CD8-positive, alpha-beta T cell (primary cell): ENCODE measurements at places on chromosomes 1 and 21.

DNA sequence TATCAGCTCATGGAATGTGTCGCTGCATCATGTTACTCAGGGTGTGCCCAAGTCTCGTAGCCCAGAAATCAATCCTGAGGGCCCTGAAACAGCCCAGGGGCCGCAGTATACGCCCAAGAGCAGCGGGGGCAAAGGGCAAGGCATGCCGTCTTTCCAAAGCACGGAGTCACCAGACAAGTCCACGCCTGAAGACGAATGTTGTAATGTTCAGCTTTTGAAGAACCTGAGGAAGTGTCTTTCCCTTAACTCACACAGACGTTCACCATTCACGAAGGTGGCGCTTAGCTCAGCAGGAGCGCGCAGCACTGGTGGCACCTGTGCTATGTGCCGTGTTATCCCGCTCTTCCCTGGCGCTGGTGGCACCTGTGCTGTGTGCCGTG lies 18.8 kb upstream of the PWP2 start:
- no peak for DNase-seq

- no peak for DNase-seq
These were observed 236.9 kb upstream of the VAMP3 start for GRCh38 chr1:7534061-7534825.

DNA sequence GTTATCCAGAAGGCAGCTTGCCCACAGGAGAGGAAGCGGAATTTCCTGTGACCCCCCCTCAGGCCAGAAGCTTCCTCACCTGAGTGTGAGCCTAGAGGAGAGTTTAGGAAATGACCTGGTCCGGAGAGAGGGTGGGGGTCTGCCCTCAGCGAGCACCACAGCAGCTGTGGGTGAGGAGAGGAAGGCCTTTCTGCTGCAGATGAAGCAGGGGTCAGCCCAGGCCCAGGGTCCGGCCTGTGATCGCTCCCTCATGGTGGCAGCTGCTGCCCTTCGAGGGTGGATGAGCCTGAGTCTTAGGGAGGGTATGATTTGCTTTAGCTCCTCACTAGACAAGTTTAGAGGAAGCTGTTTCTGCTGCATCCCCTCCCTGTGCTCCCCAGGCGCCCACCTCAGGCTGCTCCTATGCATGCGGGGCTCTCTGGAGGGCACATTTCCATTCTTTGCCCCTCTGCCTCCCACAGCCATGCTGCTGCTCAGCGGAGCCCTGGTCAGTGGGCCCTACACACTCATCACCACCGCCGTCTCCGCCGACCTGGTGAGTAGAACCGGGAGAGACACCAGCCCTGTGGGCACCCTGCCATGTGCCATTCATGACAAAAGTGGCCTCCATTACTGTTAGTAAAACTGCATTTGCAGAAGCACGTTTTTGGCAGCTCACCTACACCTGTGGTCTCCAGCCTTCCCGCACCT lies 53.0 kb downstream of the SLC37A1 start:
- DNase-seq = no peak

GRCh38 chr1:196902344-196902743 lies 14.5 kb downstream of the CFHR4 start:
- DNase-seq = no peak

- no peak for DNase-seq
These were observed 83.0 kb downstream of the HMGB4 start for GRCh38 chr1:33946836-33947235.

DNA sequence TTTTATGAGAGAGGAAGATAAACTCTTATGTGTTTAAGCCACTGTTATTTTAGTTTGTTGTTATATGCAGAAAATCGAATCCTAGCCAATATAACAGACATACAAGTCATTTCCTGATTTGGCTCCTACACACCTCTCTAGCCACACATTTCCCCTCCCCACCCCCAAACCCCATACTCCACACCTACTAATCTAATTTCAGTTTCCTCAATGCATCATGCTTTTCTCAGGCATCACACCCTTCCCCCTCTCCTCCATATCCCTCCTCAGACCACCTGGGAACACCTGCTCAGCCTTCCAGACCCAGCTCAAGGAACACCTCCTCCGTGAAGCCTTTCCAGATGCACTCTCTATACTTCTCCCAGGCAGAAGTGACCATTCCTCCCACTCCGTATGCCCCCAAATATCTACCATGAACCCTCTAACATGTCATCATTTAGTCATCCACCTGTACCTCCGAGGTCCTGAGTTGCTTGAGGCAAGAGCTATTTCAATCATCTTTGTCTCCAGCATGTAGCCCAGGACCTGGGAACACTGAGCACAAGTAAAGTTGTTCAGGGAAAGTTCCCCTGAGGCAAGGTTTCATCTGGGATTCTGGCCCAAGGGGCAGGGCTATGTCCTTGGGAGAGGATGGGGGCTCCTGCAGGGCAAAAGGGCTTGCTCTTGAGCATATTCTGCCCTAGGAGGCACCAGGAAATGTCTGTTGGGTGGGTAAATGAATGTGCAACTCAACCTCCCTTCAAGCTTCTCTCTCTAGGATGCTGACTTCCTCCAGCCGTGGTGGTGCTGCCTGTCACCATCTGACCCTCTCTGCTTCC lies 126.8 kb downstream of the HIVEP3 start:
- DNase-seq = no peak

- DNase-seq = peak; percentile 26
These were observed 36.2 kb downstream of the UBE2G2 start for GRCh38 chr21:44765231-44766013.

GRCh38 chr1:247415423-247416361 lies at the start of gene NLRP3:
Gene NLRP3, plus strand, starts transcription at chr1:247416173. Its CDS starts 2,628 bp downstream, at chr1:247418801.
- DNase-seq = peak; percentile 27

- no peak for DNase-seq
These were observed 25.9 kb upstream of the USP25 start for GRCh38 chr21:15703932-15704331.

- no peak for DNase-seq
These were observed 7.6 kb downstream of the CAPN9 start for GRCh38 chr1:230754796-230755195.

GRCh38 chr1:226651041-226651731 lies 87.9 kb downstream of the ITPKB start:
- no peak for DNase-seq

DNA sequence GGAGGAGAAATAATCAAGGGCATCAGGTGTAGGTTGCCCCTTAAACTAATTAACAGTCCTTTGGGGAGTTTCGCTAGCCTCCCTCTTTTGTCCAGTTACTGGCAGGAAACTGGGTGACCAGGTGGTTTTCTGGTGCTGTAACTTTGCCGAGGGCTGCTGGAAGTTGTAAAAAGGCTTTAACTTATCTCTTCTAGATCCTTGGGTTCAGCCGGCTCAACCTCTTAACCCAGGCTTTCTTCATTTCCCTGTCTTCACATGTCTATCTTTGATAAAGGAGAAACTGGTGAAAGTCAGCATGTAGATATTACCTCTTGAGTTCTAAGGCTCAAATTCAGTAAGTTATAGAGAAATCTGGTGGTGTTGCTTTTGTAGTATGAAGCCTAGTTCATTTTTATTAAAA lies 289.7 kb upstream of the NRIP1 start:
- no peak for DNase-seq

DNA sequence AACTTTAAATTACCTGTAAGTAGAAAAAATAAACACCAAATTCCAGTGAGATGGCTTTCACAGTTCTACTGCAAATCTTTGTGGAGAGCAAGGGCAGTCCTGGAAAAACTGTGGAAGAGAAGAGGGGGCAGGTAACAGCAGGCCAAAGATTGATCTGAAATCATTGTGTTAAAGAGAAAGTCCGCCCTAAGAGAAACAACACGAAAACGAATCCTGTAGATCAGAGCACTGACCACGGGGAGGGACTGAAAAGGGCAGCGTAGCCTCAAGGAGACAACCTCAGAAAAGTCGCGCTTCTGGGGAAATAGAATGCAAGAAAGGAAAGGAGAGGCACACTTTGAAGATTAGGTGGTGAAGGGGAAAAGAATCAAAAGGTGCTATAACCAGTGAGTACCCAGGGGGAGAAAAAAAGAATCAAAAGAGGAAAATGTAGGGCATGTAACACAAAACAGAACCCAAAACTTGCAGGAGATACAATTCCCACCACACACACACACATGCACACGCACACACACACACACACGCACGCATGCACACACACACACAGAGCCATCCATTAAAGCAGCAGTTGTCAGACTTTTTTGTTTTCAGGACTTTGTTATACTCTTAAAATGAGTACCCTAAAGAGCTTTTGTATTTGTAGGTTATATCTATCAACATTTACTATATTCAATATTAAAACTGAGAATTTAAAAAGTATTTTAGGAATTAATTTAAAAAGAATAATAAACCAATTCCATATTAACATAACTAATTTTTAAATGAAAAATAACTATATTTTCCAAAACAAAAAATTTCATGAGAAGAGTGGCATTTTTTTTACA lies 28.0 kb upstream of the KLF17 start:
- no peak for DNase-seq

DNA sequence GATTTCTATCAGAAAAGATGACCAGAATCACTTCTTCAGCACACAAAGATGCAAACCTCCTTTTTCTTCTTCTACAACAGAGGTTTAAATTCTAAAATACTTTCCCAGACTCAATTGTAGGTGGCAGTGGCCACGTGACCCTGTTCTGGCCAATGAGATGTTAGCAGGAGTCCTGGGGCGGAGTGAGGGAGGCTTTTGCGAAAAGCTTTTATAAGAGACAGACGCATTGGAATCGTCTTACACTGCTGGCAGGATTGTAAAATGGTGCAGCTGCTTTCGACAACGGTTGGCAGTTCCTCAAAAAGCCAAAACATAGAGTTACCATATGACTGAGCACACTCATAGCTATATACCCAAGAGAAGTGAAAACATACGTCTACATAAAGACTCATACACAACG lies 87.0 kb upstream of the MAGI3 start:
- DNase-seq = no peak

GRCh38 chr1:11790880-11791715 lies 14.7 kb downstream of the MTHFR start:
- no peak for DNase-seq

DNA sequence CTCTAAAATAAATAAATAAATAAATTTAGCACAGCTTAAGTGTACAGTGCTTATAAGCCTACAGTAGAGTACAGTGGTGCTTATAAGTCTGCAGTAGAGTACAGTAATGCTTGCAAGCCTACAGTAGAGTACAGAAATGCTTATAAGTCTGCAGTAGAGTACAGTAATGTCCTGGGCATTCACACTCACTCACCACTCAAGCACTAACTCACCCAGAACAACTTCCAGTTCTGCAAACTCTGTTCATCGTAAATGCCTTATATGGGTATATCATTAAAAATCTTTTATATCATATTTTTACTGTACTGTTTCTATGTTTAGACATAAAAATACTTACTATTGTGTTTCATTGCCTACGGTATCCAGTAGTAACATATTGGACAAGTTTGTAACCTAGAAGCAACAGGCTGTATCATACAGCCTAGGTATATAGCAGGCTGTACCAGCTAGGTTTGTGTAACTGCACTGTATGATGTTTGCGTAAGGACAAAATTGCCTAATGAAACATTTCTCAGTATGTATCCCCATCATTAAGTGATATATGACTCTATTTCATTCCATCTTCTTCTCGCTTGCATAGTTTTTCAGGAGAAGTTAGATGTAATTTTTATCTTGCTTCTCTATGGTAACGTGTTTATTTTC lies 14.0 kb upstream of the S100B start:
- DNase-seq = no peak

- no peak for DNase-seq
These were observed 112.1 kb downstream of the DTL start for GRCh38 chr1:212147581-212148033.

- DNase-seq = no peak
These were observed 36.1 kb downstream of the L1TD1 start for GRCh38 chr1:62230718-62231117.

GRCh38 chr1:107555578-107555977 lies 409.4 kb downstream of the VAV3 start:
- DNase-seq = no peak

GRCh38 chr1:236351875-236352573 lies 42.1 kb upstream of the EDARADD start:
- DNase-seq = no peak

DNA sequence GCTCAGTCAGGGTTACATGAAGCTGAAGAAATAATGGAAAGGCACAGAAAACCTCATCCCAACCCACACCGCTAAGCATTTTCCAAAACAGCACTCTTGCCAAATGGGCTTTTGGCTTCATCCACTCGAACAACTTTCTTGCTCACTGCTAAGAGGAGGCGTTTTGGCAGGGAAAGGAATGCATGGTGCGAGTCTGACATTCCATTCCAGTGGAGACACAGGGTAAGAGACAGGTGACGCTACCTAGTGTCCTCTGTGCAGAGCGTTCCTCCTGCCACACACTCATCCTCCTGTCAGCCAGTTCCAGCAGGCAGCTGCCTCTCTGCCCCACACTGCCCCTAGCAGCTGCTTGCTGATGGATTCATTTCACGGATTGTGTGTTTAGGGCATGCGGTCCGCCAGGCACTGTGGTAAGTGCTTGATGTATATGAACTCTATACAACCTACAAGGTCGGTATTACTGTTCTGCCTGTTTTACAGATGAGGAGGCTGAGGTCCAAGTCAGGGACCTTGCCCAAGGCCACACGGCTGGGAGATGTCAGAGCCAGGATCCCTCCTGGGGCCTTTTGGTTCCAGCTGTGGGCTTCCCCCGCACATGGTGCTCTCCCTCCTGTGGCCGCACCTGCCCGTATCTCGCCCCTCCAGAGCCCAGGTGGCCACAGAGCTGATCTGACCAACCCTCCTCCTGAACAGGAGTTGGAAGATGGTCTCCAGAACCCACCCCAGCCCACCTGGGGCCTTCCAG lies 25.7 kb upstream of the BACE2 start:
- DNase-seq = no peak

GRCh38 chr1:36977731-36978406 lies 56.4 kb downstream of the GRIK3 start:
- no peak for DNase-seq

- DNase-seq = no peak
These were observed 21.3 kb downstream of the OVAAL start for GRCh38 chr1:180579961-180580611.

- DNase-seq = no peak
These were observed 91.7 kb downstream of the TTC3 start for GRCh38 chr21:37164742-37165141.

- no peak for DNase-seq
These were observed 6.3 kb upstream of the OLFML3 start for GRCh38 chr1:113972954-113973353.

- DNase-seq = no peak
These were observed 1.5 kb downstream of the CCN1 start for GRCh38 chr1:85581802-85582686.

DNA sequence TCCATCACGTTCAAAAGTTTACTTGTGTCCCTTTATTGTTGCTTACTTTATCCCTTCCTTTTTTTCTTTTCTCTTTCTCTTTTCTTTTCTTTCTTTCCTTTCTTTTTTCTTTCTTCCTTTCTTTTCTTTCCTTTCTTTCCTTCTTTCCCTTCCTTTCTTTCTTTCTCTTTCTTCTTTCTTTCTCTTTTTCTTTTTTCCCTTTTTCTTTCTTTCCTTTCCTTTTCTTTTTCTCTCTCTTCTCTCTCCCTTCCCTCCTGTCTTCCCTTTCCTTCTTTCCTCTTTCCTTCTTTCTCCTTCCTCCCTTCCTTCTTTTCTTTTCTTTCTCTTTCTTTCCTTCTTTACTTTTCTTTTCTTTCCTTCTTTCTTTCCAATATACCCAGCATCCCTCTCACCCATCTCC lies 391.2 kb downstream of the DPYD start:
- DNase-seq = no peak

- DNase-seq = no peak
These were observed 1.3 kb upstream of the THAP3 start for GRCh38 chr1:6623269-6623965.
